ENCODE measurements at places on chromosomes 4 and X.

- no peak for DNase-seq
Measured at GRCh38 chrX:136608295-136608933, 39.5 kb upstream of the CD40LG start.

- no peak for DNase-seq
Measured at GRCh38 chrX:17377795-17378194, 2.8 kb downstream of the NHS start.

DNA sequence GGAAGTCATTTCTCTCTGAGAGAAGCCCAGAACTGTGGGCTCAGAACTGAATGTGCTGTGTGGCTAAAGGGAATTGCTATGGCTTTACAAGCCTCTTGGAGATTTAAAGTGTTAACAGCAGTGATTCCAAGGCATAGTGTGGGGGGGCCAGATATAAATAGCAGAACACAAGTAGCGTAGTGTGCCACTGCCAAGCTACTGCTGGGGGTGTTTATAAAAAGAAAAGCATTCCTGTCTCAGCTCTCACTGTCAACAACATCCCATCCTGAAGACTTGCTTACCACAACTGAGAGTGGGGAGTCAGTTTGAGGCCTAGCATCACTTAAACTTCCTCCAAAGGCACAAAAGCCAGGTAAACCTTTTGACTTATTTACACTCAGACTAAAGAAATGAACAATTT, at the start of gene ART3:
TSS of gene ART3 (plus strand) at position 242 of the 400 bp plus-strand sequence. CDS start 1,181 bp downstream, outside the sequence.
- no peak for DNase-seq

DNA sequence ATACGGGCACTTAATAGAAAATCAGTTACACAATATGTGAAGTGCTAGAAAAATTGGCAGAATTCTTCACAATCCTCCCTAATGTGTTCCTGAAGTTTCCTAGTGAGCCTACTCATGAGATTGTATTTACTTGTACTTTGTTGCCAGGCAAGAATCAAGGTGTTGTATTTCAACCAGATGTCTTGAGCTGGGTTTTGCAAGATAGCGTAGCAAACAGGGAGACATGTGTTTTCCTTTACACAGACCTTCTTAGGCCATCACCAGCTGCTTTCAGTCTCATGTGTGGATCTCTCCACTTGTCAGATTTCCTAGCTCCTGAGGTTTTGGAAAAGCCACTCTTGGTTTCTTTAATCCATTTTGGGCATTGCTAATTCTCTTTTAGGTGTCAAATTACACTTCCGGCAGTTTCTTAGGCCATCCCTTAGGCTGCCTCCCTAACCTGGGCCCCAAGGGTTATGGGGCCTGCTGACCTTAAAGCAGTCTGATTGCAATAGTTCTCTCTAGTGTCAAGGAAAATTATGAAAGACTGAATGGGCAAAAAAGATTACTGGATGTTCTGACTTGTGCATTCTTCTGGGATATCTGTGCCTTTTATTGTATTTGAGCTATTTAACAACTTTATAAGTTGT, 12.2 kb upstream of the EDA start:
- no peak for DNase-seq

GRCh38 chr4:52685316-52685715, 26.2 kb upstream of the USP46 start:
- DNase-seq: no peak

GRCh38 chrX:24229976-24230375, 80.4 kb downstream of the ZFX start:
- DNase-seq: no peak

DNA sequence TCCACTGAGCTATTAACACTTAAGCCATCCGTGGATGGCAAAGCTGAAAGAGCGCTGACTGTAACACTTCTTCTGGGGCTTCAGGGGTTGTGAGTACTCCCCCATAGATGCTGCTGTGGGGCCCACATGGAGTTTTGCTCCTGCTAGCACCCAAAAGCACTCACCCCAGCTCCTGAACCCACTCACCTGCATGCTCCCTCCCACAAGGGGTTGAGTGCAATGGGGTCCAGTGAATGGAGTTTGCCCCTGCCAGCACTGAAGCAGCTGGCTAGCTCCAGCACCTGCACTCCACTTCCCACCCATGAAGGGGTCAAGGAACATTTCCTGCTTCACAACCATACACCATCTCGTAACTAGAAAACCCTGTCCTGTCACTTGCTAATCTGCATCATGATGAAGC, 78.9 kb downstream of the IL21 start:
- no peak for DNase-seq

DNA sequence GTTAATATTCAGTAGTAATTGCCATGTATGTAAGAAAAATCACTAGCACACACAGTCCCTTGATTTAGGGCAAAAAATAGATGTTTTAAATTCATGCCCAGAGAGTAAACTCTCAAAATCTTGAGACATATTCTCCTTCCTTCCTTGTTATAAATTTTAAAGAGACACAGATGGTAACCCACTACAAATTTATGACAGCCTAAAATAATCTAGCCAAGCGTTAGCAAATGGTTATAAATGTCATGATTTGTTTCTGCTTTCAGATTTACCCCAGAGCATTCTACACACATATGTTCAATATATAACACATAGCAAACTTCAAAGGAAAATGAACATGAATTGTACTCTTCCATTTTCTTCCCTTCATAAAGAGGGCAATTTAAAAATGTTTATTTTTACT, 540.3 kb downstream of the TLL1 start:
- DNase-seq: no peak

- no peak for DNase-seq
Measured at GRCh38 chrX:41932885-41933284, 9.5 kb upstream of the CASK start.

DNA sequence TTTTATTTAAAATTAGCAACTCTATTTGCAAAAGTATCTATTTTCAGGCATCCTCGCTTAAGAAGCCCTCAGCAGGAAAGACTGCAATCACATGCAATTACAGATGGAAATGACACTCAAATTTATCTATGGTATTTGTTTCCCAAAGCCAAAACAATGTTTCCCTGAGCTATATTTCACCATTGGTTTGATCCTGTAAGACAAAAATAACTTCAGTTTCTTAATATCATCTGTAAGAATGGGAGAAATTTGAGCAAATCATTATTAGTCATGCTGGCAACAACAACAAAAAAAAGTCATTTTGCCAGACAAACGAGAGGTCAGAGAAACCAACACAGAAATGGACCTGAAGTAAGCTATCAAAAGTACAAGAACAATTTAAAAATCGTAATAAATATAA, 204.1 kb downstream of the NR3C2 start:
- DNase-seq: no peak

GRCh38 chr4:4599481-4600275, 57.8 kb upstream of the STX18 start:
- no peak for DNase-seq

DNA sequence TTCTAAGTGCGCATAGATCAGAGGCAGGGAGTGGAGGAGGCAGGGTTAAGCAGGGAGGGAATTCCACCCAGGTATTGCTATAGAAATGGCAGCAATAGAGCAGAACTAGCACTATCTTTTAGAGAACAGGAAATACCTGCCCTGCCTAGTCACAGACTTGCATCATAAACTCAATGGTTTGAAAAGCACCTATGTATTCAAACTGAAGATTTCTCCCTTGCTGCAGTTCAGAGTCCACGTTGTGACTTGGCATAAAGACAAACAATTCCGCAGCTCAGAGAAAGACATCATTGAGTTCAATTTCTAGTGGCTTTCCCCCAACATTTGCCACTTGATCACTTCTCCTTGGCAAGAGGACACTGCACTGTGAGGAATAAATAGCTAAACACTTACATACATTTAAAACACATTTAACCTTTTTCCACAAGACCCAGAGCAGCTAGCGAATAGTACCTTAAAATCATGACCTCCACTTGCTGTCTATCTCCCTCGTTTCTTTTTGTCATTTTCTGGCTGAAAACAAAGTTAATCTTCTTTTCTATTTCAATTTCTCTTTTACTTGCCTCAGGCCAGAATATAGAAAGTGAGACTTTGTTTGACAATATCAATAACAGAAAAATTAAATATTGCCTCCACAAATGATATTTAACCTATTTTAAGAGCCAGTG, 42.4 kb downstream of the SLC7A11 start:
- DNase-seq: peak; percentile 60

DNA sequence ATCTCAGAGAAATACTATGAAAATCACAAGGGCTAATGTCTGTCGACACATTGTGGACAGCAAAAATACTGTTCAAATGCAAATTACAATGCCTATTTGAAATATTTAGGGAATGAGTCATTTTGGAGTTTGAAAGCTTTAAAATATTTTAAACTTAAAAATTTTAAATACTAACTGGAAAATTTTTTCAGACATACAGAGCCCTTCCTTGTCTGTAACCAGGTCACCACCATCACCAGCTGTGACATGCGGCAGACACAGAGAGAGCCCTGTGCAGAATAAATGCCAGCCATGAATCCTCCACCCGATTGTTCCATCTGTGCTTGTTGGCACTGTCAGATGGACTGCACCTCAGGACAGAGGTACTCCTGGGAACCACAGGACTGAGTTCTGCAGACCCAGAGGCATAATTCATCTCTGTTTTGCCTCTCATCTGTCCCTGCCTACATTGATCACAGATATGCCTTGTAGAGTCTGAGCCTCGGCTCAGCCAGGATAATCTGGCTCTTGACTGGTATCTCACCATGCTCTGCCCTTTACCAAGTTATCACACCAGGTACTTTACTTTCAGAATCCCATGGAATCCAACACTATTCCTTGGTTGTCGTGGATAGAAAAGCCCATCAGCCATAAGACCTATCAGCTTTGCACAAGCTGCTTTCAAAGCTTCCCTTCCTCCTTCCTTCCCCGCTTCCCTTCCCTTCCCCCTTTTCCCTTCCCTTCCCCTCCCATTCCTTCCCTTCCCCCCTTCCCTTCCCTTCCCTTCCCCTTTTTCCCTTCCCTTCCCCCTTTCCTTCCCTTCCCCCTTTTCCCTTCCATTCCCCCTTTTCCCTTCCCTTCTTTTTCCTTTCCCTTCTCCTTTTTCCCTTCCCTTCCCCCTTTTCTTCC, 67.2 kb downstream of the TBC1D9 start:
- DNase-seq: no peak

DNA sequence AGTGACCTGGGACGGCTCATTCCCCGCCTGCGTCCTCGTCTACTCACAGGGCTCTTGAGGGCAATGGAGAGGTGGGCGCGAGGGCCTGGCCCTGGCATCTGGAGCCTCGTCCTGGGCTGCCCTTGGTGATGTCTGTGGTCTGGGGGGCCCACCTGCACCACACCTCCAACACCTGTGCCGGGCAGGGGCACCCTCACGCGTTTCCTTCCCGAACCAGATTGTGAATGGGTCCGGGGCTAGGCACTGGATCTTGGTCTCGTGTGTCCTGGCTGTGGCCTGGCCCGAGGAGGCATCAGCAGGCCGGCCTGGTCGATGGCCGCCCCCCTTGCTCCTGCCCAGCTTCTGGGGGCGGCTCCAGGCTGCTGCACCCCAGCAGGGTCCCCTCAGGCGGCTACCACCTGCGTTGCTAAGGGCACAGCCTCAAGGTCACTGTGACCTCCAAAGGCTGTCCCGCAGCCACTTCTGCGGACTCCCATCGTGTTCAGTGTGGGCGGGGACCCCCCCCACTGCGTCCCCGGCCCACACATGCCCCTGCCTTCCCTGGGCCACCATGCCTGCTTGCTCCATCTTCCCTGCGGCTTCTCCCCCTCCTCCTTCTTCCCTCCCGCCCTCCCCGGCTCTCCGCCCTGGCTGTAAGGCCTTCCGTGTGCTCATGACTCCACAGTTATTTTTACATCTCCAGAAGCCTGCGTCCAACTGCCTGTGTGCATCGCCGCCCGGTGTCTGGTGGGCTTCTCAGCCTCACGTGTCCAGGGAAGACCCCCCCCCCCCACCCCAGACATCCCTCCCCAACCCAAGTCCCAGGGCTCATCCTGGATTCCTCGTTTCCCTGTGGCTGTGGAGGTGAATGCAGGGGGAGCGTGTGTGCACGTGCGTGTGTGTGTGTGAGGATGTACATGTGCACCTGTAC, 3.8 kb downstream of the DOK7 start:
- no peak for DNase-seq

- DNase-seq: no peak
Measured at GRCh38 chr4:8078109-8078494, 80.5 kb downstream of the ABLIM2 start.

DNA sequence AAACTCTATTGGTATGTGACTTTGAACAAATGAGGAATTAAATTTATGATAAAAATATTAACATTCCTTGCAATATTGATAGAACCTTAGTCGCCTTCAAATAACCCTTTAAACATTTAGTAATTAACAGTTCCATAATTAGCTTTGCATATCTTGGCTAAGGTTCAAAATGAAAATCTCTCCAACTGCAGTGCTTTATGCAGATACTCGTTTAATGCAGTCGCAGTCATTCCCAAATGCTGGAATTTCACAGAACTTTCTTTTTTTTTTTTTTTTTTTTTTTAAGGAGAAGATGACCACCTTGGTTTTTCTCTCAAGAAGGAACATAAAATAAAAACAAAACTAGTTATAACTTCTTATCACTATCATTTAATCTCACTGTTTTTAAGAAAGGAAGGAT, 5.2 kb downstream of the RAPGEF2 start:
- DNase-seq: no peak

DNA sequence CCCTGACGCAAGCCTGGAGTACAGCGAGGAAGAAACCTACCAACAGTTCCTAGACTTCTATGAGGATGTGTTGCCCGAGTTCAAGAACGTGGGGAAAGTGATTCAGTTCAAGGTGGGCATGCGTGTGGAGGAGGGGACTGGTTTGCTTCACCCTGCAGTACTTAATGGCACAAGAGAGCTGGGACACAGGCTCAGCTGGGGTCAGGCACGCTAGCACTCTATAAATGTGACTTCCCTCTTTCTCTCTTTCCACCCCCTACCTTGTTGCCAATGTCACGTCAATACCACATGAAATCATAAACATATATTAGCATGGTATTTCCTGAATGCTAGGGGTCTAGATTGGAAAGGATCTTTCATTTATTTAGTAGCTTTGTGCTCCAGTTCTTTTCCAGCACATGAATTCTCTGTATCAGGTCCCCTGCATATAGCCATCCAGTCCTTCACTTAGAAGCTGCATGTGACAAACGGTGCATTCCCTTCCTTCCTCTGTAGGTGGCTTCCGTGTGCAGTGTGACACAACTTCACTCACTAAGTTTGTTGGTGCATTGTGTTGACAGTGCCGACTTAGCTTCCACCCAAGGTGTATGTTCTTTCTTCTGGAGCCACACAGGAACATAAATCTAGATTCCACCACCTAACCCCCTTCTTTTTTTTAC, 25.6 kb downstream of the ZRSR2 start:
- no peak for DNase-seq

DNA sequence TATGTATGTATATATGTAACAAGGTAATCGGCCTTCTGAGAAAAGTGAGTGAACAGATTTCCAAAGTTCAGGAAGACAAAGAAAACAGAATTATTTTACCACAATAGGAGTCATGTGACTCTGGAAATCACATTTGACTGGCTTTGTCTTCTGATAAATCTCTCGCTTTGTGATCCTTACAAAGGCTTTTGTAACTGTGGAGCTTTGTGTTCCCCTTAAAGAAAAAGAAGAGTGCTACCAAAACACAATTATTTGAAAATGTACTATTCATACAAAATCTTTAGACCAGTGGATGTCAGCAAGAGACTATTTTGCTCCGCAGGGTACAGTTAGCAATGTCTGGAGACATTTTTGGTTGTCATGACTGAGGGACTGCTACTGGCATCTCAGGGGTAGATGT, 238.8 kb downstream of the LDB2 start:
- no peak for DNase-seq

- DNase-seq: no peak
Measured at GRCh38 chr4:137967480-137968190, 274.5 kb downstream of the SLC7A11 start.

- no peak for DNase-seq
Measured at GRCh38 chrX:134520860-134521390, 61.0 kb downstream of the HPRT1 start.
